NCI-H1417 (cell line): ENCODE measurements at places on chromosomes 4 and X.

- DNase-seq: no peak
These were observed 61.3 kb downstream of the CLNK start for GRCh38 chr4:10623241-10623640.

GRCh38 chrX:103539695-103540094, 20.4 kb upstream of the RAB40A start:
- no peak for DNase-seq

DNA sequence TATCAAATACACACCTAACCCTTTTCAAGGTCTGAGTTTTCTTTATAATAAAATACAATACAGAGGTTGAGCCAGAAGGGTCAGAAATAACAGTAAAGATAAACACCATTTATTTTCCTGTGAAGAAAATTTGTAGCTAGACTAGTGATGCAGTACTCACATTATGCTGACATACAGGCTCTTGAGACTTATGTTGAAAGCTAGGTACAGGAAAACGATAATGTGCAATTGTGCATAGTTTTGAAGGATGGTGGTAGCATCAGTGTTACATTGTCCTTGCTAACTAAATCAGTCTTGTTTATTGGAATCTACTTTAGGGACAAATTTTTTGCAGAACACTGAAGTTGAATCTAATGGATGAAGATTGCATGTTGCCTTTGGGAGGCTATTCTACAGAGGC, 1877.2 kb downstream of the PCDH7 start:
- no peak for DNase-seq

- no peak for DNase-seq
These were observed 465.8 kb downstream of the NAF1 start for GRCh38 chr4:162700815-162701361.

DNA sequence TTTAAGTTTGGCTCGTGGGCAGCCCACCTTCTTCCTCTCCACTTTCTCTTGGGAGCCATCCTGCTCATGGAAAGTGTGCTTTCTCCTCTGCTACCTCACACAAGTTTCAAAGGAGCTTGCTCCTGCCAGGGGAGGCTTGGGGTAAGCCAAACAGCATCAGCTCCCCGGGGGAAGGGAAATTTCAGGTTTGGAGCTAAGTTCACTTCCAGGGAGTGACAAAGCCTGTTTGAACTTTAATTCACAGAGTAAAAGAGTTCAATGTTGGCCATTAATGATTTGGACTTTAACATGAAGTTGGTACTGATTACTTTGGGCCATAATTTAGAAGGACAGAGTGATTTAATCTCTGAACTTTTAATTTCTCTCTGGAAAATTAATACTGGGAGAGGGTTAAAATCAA, 4.7 kb upstream of the PGRMC2 start:
- no peak for DNase-seq

DNA sequence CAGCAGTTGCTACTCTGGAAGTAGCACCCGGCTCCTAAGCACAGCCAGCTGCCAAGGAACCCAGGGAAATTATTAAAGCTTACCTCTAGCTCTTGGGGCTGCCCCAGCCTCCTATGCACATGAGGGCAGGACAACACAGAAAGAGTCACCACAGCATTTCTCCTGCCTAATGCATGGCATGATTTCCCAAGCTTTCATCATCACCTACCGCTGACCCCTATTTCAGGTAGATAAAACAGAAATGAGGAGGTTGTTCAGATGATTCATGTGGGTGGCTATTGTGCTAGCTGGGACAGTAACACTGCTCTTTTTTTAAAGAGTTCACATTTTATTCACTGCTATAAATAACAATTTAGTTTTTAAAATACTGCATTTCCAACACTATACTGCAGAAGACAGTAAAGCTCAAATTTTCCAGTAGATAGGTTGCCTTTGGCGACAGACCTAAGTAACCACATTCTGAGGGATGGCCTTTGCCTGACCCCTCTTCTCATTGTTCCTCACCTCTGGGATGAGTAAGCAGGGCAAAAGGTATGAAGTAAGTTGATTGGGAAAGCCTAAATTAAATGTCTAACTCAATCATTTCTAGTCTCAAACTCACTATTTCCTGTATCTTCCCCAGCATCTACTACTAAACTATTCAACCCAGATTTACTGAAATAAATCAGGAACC, 16.7 kb downstream of the CASK start:
- DNase-seq: no peak

GRCh38 chr4:173910891-173911290, 372.6 kb downstream of the FBXO8 start:
- DNase-seq: no peak

- peak; percentile 57 for DNase-seq
These were observed 82.8 kb upstream of the LIMCH1 start for GRCh38 chr4:41455206-41455605.

- no peak for DNase-seq
These were observed 17.5 kb upstream of the MBTPS2 start for GRCh38 chrX:21821875-21822274.

DNA sequence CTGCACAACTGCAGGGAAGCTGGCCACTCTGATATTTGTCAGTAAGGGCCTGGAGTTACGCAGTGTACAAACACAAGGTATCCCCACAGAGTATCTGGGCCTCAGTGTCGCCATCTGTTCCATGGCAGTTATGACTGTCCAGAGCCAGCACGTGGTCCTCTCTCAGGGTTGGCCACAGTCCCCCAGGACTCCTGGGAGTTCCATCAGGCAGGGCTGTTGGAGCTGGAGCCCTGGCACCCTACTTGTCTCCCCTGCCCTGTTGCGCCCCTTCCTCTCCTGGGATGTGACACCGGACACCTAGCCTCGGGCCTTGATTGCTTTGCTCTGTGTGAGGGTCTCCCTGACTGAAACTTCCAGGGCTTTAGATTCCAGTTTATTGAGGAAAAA, 8.4 kb downstream of the HTRA3 start:
- no peak for DNase-seq

DNA sequence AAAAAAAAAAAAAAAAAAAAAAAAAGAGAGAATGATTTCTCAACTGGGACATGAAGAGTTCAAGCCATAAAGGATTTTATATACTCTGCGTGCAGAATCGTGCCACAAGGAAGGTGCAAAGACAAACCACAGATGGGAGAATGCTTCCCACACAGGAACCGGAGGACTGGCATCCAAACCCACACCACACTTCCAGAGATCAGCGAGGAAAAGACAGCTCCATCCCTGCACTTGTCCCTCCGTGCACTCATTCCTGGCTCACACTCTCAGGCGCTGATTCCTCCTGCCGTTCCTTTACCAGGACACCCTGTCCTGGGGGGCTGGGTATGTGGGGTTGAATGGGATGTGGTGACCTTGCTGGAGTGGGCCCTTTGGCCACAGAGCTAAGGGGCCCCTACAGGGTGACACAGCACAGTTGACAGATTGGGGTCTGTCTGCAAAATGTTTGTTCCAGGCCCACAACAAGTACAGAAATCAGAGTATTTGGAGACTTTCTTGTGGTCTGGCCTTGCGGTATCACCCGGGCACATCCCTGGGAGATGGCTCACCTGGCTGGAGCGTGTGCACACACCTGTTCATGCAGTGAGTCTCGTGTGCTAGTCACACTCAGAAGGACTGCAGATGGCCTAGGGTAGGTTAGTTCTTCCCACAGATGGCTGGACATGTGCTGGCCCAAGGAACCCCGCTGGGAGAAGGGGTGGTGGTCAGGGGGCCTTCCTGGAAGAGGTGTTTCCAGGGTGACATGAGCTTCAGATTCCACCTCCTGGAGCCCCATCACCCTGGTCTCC, 55.4 kb upstream of the GPR78 start:
- no peak for DNase-seq

DNA sequence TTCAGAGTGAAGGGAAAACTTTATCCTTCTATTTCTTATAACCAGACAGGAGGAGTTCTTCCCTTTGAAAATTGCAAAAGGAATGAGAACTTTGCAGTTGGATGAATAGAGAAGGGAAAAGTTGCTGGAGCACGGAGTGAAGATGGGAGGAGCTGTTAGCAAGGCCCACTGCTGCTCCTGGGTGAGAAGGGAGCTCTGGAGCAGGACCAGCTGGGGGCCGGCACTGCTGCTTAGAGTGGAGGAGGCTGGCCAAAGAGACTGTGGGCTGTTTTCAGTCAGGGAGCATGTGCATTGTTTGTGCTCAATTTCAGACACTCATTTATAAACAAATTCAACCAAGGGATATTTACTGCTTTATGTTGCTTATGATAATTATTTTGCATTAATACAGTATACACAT, 164.2 kb downstream of the STIM2 start:
- no peak for DNase-seq

DNA sequence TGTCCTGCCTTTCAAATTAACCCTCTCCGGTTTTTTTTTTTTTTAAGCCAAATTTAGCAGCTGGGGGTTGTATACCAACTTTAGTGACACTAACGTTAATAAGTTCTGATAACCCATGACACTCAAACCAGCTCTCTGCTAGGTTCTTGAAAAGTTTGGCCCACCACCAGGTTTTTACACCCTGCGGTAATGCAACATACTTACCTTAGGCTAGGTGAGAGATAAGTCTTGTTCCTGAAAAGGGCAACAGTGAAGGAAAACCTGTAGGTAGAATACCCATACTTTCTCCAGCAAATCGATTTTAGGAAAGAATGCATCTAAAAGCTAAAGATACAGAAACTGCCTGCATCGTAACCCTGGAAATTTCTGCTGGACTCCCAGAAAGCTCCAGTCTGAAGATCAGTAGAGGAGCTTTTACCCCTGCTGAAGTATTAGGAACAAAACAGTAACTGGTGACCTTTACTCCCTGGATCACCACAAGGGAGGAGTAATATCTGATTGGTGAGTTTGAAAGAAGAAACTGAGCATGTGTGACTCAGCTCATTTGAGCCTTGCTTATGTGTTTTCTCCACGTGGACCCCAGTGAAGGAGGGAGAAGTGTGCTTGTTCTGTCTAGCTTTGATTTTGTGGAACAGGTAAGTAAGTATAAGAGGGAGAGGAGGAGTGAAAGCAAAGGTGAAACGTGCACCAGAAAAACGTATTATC, 34.4 kb upstream of the COX18 start:
- DNase-seq: no peak

DNA sequence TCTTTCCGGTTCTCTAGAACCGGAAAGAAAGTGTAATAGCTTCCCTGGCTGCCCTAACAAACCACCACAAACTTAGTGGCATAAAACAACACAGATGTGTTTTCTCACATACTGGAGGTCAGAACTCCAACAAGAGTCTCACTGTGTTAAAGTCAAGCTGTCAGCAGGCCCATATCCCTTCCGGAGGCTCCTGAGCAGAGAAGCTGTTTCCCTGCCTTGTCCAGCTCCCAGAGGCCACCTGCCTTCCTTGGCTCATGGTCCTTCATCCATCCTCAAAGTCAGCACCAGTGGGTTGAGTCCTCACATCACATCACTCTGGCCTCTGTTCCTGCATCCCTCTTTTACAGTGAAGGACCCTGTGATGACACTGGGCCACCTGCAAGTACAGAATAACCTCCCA, 49.8 kb upstream of the HMX1 start:
- DNase-seq: no peak

DNA sequence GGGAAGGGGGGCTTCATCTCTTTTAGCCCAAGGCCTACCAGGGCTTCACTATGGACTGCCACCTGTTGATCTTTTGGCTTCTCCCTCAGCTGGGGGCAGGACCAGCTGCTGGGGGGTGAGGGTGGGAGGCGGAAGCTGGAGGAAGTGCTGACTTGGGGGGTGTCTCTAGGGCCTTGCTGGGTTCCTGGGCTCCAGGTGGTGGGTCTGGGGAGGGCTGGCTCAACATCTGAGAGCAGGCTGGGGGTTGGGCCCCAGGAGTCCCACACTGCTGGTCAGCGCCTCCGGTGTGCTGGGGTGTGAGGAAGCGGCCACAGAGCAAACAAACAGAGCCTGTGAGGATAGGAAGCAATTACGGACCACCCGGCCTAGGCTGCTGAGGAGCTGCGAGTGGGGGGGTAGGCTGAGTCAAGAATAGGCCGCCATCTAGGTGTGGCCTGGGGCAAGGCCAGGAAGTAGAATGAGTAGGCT, 85.7 kb downstream of the EFNB1 start:
- no peak for DNase-seq

DNA sequence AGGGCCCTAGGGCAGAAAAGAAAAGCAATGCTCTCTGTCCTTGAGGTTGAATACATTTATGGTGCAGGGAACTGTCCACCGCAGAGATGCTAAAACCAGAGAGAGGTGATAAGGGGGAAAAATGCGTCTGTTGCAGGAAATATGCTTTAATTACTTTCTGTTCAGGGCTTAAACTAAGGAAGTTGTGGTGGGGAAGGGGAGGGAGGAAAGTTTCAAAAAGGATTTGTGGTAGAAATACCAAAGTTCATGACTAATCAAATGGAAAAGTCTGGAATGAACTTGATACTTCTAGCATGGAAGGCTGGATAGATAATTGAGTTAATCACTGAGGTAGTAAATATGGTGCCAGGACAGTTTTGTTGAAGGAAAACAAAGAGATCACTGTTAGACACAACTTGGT, 99.0 kb downstream of the ASB9 start:
- DNase-seq: no peak

- no peak for DNase-seq
These were observed 140.4 kb downstream of the SLC10A7 start for GRCh38 chr4:146381263-146381872.

- no peak for DNase-seq
These were observed 173.9 kb downstream of the WDFY3 start for GRCh38 chr4:84792366-84793301.

DNA sequence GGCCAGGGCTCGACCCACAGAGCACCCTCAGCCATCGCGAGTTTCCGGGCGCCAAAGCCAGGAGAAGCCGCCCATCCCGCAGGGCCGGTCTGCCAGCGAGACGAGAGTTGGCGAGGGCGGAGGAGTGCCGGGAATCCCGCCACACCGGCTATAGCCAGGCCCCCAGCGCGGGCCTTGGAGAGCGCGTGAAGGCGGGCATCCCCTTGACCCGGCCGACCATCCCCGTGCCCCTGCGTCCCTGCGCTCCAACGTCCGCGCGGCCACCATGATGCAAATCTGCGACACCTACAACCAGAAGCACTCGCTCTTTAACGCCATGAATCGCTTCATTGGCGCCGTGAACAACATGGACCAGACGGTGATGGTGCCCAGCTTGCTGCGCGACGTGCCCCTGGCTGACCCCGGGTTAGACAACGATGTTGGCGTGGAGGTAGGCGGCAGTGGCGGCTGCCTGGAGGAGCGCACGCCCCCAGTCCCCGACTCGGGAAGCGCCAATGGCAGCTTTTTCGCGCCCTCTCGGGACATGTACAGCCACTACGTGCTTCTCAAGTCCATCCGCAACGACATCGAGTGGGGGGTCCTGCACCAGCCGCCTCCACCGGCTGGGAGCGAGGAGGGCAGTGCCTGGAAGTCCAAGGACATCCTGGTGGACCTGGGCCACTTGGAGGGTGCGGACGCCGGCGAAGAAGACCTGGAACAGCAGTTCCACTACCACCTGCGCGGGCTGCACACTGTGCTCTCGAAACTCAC, 3.6 kb downstream of the MID1IP1 start:
- DNase-seq: peak; percentile 0

DNA sequence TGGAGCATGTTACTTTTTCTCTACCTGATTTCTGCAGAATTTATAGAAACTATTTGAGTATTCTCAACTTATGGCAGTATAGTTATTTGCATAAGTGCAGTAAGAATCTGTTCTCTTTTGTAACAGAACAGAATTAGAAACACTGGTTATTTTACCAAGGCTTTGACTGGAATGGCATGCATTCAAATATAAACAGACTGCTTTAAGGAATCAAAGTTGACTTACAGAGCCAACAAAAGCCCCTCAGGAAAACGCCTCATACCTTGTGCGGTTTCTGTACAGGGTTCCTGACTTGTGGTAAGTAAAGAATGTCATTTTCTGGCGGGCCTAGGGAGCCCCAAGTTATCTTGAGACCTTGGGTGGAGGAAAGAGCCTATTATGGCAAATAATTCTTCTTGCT, 97.1 kb downstream of the GPR143 start:
- DNase-seq: no peak

- no peak for DNase-seq
These were observed 138.1 kb downstream of the MID1 start for GRCh38 chrX:10482261-10482660.
